Activated CD4-positive, alpha-beta T cell treated with anti-CD3 and anti-CD28 coated beads, Interleukin-2, amount 10 ng/mL, durations not matched to agents 24 days and 14 days (primary cell): ENCODE measurements at places on chromosomes 7 and 10.

DNA sequence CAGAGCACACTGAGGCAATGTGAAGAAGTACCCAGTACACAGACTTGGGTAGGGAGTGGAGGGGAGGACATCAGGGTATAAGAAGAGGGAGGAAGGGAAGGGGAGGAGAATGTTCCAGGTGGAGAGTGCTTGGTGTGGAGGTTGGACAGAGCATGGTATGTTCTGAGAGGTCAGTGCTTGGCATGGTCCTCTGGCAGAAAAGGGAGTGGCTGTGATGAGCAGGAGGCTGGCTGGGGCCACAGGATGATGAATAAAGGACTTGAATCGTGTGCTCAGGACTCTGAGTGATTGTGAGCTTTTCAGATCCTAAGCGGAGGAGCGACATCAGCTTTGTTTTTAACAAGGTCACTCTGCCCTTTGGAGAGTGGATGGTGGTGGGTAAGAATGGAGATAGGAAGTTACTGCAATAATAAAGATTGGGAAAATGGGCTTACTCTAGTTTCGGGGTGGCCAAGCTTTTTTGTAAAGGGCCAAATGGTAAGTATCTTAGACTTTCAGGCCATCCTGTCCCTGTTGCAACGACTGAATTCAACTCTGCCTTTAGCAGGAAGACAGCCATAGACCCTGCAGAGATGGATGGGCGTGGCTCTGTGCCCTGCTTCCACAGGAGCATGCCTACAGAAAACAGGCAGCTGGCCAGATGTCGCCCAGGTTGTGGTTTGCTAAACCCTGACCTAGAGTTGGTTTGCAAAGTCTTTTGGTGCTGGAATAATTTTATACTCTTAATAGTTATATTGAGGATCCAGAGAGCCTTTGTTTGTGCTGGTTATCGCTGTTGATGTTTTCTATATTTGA lies 8.4 kb downstream of the PPP2R2D start:
- H3K4me3 ChIP-seq = no peak overlapping the region
- no peak for DNase-seq
- H3K4me1 ChIP-seq = peaks cover 56% of the 10 kb centered on the region
- peaks cover 53% of the 10 kb centered on the region for H3K36me3 ChIP-seq

- H3K4me3 ChIP-seq = no peak overlapping the region
- H3K27ac ChIP-seq = no peak overlapping the region
- H3K4me1 ChIP-seq = peaks cover 68% of the 10 kb centered on the region
- peaks cover 34% of the 10 kb centered on the region for H3K36me3 ChIP-seq
Measured at GRCh38 chr7:55472928-55473725, 99.2 kb downstream of the VOPP1 start.

DNA sequence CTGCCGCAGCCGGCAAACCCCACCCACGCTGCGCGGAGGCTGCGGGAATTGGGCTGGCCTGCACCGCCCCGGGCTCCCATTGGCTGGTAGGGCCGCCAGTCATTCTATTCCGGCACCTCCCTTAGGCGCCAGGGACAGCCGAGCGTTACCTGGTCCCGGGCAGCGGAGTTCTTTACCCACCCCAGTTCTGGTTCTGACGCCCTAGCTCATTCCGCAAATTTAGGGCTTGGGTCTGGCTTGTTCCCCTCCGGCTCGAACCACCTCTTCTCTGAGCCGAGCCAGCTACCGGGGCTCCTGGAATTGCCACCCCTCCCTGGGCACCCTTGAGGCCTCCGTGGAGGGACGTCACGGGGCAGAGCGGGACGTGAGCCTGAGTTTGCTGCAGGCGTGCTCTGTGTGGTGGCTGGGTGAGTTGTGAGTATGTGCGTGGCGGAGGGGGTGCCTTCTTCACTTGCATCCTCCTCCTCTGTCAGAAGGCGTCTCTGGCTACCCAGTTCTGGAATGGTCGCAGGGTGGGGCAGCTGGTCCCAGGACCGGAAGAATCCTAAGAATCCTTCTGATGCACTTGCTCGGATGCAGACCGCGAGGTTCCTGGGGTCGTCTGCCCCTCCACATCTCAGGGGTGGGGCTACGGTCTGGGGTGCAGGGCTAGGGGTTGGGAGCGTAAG lies at the start of the genes PDZD7 and SFXN3:
Gene PDZD7 (minus strand): TSS at position 2 of the 668 bp plus-strand sequence. CDS start 910 bp downstream, outside the sequence.
Gene SFXN3 (plus strand): TSS at position 107 of the 668 bp plus-strand sequence. CDS start 3,461 bp downstream, outside the sequence.
- H3K27me3 ChIP-seq = peaks cover 24% of the 10 kb centered on the region
- H3K27ac ChIP-seq = peak within 1 kb of the TSS; percentile 91
- H3K4me3 ChIP-seq = peak within 1 kb of the TSS; percentile 91
- peaks cover 26% of the 10 kb centered on the region for H3K4me1 ChIP-seq
- H3K36me3 ChIP-seq = peaks cover 11% of the 10 kb centered on the region

- DNase-seq = no peak
- H3K27ac ChIP-seq = no peak overlapping the region
- no peak overlapping the region for H3K4me3 ChIP-seq
- no peaks in the 10 kb centered on the region for H3K36me3 ChIP-seq
Measured at GRCh38 chr7:113715981-113716856, 202.6 kb downstream of the PPP1R3A start.

DNA sequence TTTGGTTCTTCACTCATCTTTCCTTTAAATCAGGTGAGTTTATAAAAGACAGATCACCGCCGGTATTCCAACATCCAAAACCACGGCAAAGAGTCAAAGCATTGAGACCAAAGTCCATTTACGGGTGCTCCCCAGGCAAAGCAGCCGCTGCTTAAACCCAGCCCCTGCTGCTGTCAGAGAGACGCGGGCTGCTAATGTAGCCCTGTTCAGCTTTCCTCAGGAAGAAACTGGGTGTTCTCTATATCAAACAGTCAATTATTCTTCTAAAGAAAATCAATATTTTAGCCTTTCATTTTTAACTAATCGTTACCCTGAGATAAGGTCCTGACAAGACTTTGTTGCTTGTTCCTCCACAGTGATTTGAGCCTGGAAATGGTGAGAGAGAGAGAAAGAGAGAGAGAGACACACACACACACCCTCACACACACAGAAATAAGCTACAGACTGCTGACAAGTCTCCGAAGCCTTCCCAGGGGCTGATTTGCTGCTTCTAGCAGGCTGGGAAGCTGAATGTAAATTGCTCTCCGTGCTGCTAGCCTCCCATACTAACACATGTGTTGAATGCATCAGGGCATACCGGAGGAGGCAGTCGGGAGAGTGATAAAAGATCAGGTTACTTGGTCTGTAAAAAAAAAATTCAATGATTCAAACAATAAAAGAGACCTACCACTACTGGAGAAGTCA lies 183.0 kb upstream of the ANK3 start:
- H3K36me3 ChIP-seq = peaks cover 25% of the 10 kb centered on the region
- peak overlapping the region; percentile 94 for H3K4me3 ChIP-seq
- H3K27ac ChIP-seq = peak overlapping the region; percentile 90
- no peaks in the 10 kb centered on the region for H3K27me3 ChIP-seq

DNA sequence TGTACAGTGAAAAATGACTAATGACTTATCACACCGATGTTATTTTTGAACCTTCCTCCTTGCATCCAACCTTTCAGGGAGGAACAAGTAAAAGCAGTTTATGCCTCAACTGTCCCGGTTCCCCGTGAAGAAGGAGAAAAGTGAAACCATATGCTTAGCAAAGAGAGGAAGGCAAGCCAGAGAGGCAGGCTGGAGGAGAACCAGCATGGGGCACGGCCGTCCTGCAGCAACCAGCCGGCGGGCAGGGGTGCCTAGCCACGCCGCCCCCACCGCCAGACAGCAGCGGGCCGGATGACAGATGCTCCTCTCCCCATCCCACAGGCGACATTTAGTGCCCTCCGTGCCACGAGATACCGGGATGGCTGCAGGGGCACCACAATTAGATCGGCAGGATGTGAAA lies 421.4 kb upstream of the MGMT start:
- no peak overlapping the region for H3K27ac ChIP-seq
- peaks cover 20% of the 10 kb centered on the region for H3K27me3 ChIP-seq
- no peak overlapping the region for H3K4me3 ChIP-seq
- H3K4me1 ChIP-seq = peaks cover 8% of the 10 kb centered on the region

- H3K36me3 ChIP-seq = no peaks in the 10 kb centered on the region
- H3K4me3 ChIP-seq = no peak overlapping the region
- no peaks in the 10 kb centered on the region for H3K27me3 ChIP-seq
- no peak overlapping the region for H3K27ac ChIP-seq
Measured at GRCh38 chr7:150363370-150363769, 5.3 kb upstream of the REPIN1 start.

DNA sequence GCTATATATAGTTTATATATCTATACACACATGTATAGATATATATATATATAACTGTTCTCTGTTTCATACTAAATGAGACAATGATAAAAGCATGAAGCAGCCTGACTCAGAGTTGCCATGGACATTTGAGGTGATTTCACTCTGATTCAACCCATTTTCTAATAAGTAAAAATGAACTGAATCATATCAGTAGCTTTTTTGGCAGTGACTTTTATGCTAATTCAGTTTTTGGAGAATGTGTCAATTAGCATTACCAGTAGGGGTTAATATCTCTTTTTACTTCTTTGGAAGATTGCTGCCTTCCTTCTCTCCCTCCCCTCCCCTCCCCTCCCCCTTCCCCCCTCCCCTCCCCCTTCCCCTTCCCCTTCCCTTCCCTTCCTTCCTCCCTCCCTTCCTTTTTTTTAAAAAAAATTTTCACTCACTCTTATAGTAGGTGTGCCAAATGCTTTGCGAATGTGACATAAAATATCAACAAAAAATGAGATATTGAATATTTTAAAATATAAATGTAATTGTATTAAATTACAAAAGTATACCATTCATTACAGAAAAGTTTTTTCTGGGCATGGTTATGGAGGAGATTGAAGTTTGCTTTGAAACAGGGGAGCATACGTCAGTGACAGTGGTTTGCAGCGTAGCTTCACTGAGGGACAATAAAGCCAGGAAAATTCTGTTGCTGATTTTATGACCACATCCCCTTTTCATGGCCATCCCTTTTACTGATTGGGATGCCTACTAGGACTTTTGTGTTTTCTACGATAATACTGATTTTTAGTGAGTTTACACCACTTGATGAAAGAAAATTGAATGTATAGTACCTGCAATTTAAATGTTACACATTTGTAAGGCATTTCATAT lies 64.0 kb upstream of the KLF6 start:
- peaks cover 38% of the 10 kb centered on the region for H3K4me1 ChIP-seq
- H3K36me3 ChIP-seq = peaks cover 2% of the 10 kb centered on the region
- H3K27ac ChIP-seq = no peak overlapping the region

GRCh38 chr7:130369110-130369711 lies 11.1 kb upstream of the CPA1 start:
- H3K4me3 ChIP-seq = peak overlapping the region; percentile 5
- H3K27ac ChIP-seq = peak overlapping the region; percentile 48
- no peaks in the 10 kb centered on the region for H3K27me3 ChIP-seq
- peaks cover 23% of the 10 kb centered on the region for H3K4me1 ChIP-seq

GRCh38 chr10:79165070-79165778 lies 96.5 kb downstream of the ZMIZ1 start:
- no peak overlapping the region for H3K27ac ChIP-seq
- H3K4me3 ChIP-seq = no peak overlapping the region
- H3K27me3 ChIP-seq = no peaks in the 10 kb centered on the region
- no peak for DNase-seq
- H3K36me3 ChIP-seq = no peaks in the 10 kb centered on the region

- peaks cover 13% of the 10 kb centered on the region for H3K27me3 ChIP-seq
- H3K4me1 ChIP-seq = no peaks in the 10 kb centered on the region
- no peak overlapping the region for H3K4me3 ChIP-seq
- no peak overlapping the region for H3K27ac ChIP-seq
- DNase-seq = no peak
Measured at GRCh38 chr7:155145477-155146255, 75.5 kb downstream of the HTR5A start.

- H3K27ac ChIP-seq = no peak overlapping the region
- H3K36me3 ChIP-seq = no peaks in the 10 kb centered on the region
- no peaks in the 10 kb centered on the region for H3K27me3 ChIP-seq
Measured at GRCh38 chr10:94902570-94902969, 35.9 kb upstream of the CYP2C9 start.

GRCh38 chr10:6067457-6067856 lies 5.3 kb upstream of the IL2RA start:
- H3K4me1 ChIP-seq = peaks cover 85% of the 10 kb centered on the region
- H3K27me3 ChIP-seq = no peaks in the 10 kb centered on the region
- peaks cover 2% of the 10 kb centered on the region for H3K36me3 ChIP-seq
- peak overlapping the region; percentile 54 for H3K4me3 ChIP-seq

DNA sequence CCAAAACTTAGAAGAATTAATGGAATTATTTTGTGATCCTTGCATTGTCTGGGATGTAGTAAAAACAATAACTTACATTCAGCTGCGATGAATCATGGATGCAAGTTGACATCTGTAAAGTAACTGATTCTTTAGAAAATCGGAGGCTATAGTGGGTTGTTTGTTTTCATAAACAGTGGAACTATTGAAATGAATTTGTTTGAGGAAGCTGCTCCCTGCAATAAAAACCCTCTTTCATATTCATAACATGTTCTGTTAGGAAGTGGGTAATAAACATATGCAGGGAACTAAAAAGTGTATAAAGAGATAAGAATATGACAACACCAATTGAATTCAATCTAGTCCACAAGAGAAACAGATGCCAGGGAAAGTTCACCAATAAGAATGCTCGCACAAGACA lies 53.6 kb downstream of the AGMO start:
- no peak overlapping the region for H3K4me3 ChIP-seq
- no peak overlapping the region for H3K27ac ChIP-seq
- H3K36me3 ChIP-seq = no peaks in the 10 kb centered on the region
- no peaks in the 10 kb centered on the region for H3K27me3 ChIP-seq

DNA sequence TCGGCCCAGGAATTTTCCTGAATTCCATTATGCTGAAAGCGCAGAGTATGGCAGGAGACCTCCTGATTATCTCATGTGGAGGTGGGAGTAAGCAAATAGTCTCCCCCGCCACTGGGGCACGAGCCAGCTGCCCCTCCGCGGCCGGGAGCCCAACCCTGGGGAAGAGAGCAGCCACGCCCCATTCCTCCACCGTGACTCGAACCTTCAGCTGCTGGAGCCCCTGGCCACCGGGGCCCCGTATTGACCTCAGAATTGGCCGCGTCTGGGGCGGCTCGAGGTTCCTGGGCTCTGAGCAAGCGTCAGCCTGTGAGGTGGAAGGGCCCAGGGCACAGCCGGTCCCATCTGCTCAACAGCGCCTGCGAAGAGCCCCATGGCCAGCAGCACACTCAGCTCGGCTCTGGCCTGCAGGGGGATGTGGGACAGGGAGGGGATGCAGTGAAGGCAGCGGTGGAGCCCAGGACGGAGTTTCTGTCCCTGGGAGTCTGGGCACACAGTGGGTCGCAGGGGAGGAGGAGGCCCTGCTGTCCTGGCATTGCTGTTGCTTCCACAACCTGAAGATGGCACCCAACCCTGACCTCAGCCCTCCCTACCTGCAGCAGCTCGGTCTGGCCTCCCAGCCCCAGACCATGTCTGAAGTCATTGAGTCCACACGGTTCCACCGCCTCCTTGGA lies 97.8 kb downstream of the CHST15 start:
- H3K4me3 ChIP-seq = no peak overlapping the region
- H3K27ac ChIP-seq = no peak overlapping the region
- DNase-seq = peak; percentile 70
- H3K27me3 ChIP-seq = peaks cover 53% of the 10 kb centered on the region
- peaks cover 6% of the 10 kb centered on the region for H3K4me1 ChIP-seq
- no peaks in the 10 kb centered on the region for H3K36me3 ChIP-seq

GRCh38 chr10:29668628-29669027 lies 33.9 kb upstream of the SVIL start:
- H3K27me3 ChIP-seq = peaks cover 10% of the 10 kb centered on the region
- no peaks in the 10 kb centered on the region for H3K4me1 ChIP-seq
- no peak for DNase-seq
- no peak overlapping the region for H3K4me3 ChIP-seq
- H3K27ac ChIP-seq = no peak overlapping the region

GRCh38 chr10:93856349-93857145 lies 37.2 kb upstream of the SLC35G1 start:
- H3K4me1 ChIP-seq = no peaks in the 10 kb centered on the region
- peaks cover 2% of the 10 kb centered on the region for H3K27me3 ChIP-seq
- no peak for DNase-seq
- no peak overlapping the region for H3K27ac ChIP-seq
- H3K36me3 ChIP-seq = no peaks in the 10 kb centered on the region
